NCI-H1694 (cell line): ENCODE measurements at places on chromosomes 3 and 15.

GRCh38 chr3:169764312-169764881 lies 463 bp downstream of the TERC start:
- DNase-seq, result no peak

DNA sequence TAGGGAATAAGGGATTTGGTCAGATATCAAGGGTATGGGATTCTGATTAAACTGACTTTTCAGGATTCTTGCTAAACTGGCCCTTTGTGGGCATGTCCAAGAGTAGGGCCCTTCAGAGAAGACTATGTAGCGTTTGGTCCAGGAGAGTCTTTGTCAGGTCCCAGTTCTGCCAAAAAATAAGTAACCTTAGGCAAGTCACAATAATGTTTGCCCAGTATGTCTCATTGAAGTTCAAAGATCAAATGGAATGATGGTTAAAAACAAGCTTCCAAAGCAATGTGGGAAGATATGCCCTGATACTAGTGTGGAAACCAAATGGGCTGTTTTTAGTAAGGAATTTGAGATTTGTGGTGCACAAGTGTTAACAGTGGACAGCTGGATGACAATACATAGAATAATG lies 454.4 kb downstream of the WDR72 start:
- DNase-seq, result no peak

DNA sequence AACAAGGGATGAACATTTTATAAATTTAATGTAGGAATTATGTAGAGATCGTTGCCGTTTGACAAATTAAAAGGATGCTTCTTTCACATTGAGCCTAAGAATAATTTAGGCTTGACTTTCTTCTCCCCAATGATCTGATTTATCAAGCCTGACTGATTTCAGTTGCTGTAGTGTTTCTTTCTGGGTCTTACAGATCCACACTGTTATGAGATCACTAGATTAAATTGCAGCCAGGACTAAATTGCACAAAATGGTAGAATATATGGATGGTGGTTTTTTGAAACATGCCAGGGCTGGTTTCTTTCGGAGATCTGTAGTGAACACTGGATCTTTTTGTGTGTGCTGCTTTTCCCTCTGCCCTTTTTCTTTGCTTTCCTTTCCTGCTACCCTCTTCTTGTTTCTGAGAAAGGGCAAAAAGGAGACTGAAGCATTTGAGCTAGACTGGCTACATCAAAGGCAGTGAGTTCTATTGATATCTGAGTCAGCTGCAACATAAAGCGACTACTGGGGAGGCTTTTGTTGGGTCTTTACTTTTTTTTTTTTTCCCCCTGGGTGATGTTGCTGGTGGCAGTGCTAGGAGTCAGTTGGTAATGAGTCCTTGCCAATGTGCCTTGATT lies 83.0 kb downstream of the AKAP13 start:
- DNase-seq, result no peak

GRCh38 chr15:74050556-74051234 lies 31.7 kb downstream of the GOLGA6A start:
- no peak for DNase-seq

DNA sequence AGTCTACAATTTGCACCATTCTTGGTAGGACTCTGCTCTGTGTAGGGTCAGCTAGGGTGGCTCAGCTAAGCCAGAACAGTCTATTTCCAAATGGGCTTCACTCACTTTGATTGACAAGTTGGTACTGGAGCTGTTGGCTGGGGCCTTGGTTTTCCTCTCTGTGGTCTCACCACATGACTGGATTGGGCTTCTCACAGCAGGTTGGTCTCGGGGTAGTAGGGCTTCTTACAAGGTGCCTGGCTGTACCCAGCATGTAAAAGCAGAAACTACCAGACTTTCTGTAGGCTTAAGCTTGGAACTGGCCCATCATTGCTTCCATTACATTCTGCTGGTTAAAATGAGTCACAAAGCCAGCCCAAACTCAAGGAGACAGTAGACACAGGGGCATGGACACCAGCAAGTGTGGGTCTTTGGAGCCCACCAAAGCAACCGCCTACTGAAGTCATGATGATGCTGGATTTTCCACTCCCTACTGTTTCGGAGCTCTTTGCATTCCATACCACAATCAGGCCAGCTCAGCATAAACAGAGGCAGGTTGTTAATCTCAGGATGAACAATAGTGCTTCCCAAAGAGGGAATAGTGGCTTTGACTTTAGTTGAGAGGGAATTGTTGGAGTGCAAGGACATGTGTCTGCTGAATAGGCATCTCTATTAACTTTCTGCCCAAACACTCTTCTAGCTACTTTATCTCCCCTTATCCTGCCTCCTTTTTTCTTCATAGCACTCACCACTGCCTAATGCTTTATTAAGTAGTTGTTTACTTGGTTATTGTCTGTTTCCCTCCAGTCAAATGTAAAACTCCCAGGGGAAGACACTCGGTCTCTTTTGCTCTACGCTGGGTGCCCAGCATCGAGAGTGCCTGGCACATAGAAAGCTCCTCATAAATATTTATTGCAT lies 78.0 kb upstream of the RARB start:
- DNase-seq, result no peak

DNA sequence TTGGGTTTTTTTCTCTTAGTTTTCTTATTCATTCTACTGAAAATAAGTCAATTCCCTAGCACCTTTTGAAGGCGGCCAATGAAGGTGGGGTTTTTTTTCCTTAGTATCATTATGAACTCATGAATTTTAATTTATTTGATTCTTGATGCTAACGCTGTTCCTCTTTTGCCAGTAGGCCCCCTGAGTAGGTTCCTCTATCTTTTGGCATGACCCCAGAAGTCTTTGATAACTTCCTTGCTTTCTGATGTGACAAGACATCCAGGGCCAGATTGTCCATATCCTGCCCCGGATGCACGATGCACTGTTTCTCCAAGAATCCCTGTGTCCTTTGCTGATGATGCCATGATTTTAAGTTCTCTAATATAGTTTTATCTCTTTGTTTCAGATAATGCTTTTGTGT lies 20.6 kb downstream of the LRRK1 start:
- DNase-seq, result no peak

- peak; percentile 61 for DNase-seq
These were observed 159.7 kb downstream of the POLR2M start for GRCh38 chr15:57866149-57866736.

- DNase-seq, result no peak
These were observed 542.4 kb downstream of the RBMS3 start for GRCh38 chr3:29823233-29823632.

- no peak for DNase-seq
These were observed 113.0 kb downstream of the TP63 start for GRCh38 chr3:189744235-189744634.

- no peak for DNase-seq
These were observed 136.0 kb upstream of the DAZL start for GRCh38 chr3:16741103-16741758.

GRCh38 chr15:47407692-47408091 lies 309.6 kb upstream of the SEMA6D start:
- DNase-seq, result no peak

GRCh38 chr15:27725731-27726130 lies 373.4 kb downstream of the OCA2 start:
- DNase-seq, result no peak

GRCh38 chr3:56409790-56410189 lies 58.5 kb downstream of the ERC2 start:
- DNase-seq, result no peak

DNA sequence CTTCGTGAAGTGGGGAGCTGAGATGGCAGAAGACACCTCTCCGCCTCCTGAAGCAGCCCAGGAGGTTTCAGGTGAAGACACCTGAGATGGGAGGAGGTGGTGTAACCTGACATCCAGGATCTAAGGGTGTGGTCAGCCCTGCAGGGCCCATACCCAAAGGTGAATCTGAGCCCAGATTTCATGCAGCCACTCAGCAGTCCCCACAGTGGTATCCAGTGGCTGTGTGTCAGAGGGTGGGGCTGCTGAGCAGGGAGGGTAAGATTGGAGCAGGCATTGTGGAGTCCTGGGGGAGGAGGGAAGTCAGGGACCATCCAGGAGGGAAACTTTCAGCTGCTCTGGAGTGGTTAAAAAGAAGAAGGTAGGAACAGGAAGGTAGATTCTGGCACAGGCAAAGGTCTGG lies 46.0 kb upstream of the SMAD6 start:
- DNase-seq, result no peak

DNA sequence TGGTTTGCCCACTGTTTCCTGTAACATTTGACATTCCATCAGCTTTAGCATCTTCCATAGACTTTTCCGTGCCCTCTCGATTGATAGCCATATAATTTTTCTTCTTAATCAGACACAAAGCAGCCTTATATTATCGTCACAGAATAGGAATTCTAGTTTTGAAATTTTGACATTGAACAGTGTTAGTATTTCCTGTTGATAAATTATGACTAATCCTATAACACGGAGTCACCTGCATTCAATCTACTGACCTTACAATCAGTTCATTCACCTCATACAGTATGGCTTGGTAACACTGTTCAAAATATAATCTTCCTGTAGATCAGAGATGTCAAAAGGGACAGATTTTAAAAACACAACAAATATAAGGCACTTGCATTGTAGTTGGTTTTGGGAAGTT lies 423.7 kb downstream of the C3orf38 start:
- no peak for DNase-seq

DNA sequence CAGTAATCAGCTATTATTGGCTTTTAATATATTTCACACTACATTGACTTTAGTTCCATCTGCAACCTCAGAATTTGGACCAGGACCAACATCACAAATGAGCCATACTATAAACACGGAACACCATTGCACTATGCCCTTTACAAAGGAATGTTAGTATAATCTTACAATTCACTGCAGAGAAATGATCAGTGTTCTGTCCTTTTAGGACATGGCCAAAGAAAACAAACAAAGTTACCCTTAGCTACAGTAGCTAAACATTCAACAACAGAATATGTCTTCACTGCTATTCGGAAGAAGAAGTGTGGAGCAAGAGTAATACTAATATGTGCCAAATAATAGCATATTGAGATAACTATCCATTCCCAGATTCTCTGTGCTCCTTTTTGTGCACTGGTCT lies 90.4 kb downstream of the NAALADL2 start:
- no peak for DNase-seq

- DNase-seq, result no peak
These were observed 34.1 kb downstream of the PML start for GRCh38 chr15:74028646-74029045.

GRCh38 chr3:35565048-35565447 lies 74.3 kb upstream of the ARPP21 start:
- DNase-seq, result no peak

DNA sequence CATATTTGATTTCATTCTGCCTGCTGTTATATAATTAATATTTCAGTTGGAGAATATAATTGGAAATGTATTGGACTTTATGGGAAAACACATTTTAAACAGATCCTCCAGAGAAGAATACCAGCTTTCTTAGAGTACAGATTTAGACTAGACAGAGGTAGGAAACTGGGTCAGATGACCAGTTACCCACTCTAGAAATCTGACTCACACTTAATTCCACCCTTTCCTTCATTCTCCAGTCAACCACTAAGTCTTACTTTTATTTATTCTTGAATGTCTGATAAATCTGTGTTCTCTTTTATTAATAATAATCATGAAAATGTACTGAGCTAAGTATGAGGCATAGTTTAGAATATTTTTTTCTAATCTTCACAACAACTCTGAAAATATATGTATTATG lies 110.7 kb downstream of the LRRC49 start:
- DNase-seq, result no peak

GRCh38 chr15:28113394-28114113 lies 14.4 kb upstream of the OCA2 start:
- no peak for DNase-seq

GRCh38 chr3:110752307-110752706 lies 319.3 kb upstream of the NECTIN3 start:
- no peak for DNase-seq

- no peak for DNase-seq
These were observed 325.2 kb upstream of the NR2E3 start for GRCh38 chr15:71485094-71485693.

GRCh38 chr15:67082007-67082536 lies 16.7 kb downstream of the SMAD3 start:
- no peak for DNase-seq

- DNase-seq, result no peak
These were observed 227.5 kb upstream of the KCNMB2 start for GRCh38 chr3:178308771-178309170.

DNA sequence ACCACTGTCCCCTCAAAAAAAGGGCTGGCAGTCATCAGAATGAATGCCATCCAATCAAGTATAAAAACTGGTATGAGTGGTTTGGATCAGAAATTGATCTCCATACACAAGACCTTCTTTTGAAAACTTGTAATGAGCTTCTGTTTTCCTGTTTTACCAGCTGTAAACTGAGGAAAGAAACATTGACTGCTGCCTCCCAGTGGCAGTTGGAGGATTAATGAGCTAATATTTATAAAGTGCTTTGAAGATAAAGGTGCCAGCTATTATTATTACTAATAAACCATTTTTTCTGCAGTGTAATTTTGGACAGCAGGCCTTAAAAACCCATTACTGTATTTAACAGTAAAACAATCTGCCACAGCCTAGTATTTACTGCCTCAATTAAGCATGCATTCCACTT lies 11.4 kb downstream of the CHL1 start:
- no peak for DNase-seq

GRCh38 chr3:127445581-127446343 lies 144.8 kb downstream of the TPRA1 start:
- no peak for DNase-seq

GRCh38 chr3:101518421-101518871 lies 5.4 kb upstream of the SENP7 start:
- no peak for DNase-seq
